ENCODE measurements at places on chromosomes 1 and 21.

DNA sequence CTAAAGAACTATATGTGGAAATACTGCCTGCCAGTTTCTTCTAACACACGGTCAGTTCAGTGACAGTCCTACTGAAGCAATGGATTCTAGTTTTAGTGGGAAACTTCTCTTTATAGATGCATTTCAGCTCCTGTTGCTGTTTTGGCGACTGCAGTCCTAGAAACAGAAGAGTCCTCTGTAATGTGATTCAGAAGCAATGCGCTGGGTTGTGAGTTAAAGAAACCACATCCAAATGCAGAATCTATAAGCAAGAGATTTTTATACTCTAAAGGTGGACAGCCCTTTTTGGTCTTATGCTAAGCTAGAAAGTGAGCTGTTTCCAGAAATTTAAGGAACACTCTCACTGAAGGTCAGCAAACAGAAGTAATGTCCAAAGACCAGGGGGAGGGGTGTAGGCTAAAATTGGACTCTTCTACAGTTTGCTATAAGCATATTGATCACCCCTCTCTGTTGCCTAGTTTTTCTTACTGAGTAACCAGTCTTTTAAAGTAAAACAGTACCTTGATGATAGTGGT is 30.8 kb downstream of the DUSP10 start:
- DNase-seq, result no peak

- DNase-seq, result no peak
Observed at GRCh38 chr1:240465531-240465940, 146.4 kb downstream of the GREM2 start.

DNA sequence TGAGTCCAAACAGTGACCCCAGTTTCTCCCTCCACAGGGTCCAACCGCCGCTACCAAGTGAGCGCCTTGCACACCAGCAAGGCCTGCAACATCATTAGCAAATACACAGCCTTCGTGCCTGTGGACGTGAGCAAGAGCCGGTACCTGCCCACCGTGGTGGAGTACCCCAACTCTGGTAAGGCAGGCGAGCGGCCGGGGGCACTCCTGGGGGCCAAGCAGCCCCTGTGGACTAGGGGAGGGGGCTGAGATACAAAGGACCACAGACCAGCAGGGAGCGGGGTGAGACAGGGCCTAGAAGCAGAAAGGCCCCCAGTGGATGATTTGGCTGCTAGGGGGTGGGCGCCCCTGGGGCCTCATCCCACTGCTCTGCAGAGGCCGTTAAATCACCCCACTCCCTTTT is 54.7 kb downstream of the VWA5B1 start:
- no peak for DNase-seq

- DNase-seq, result no peak
Observed at GRCh38 chr1:202160377-202160940, at the start of gene PTPN7. PTPN7 (minus strand) TSS chr1:202160602; CDS start chr1:202159402, 1,200 bp downstream.

DNA sequence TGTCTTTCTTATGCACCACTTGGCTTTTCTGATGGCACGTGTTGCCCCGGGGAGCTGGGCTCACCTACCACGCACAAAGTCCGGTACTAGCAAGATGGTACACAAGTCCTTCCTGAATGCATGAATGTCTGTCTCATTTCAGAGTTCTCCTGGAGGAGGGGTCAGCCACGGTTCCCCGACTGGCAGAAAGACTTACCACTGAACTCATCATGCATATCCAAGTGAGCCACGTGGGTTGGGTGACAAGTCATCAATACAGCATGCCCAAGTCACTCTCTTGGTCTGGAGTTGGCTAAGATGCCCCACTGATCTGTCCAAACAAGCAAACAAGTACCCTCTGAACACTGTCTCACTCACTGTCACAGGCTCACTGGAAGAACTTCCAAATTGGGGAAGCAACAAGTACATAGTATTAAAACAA is 28.6 kb upstream of the MX1 start:
- no peak for DNase-seq

GRCh38 chr1:5151511-5151910 is 497.1 kb downstream of the AJAP1 start:
- DNase-seq, result no peak

DNA sequence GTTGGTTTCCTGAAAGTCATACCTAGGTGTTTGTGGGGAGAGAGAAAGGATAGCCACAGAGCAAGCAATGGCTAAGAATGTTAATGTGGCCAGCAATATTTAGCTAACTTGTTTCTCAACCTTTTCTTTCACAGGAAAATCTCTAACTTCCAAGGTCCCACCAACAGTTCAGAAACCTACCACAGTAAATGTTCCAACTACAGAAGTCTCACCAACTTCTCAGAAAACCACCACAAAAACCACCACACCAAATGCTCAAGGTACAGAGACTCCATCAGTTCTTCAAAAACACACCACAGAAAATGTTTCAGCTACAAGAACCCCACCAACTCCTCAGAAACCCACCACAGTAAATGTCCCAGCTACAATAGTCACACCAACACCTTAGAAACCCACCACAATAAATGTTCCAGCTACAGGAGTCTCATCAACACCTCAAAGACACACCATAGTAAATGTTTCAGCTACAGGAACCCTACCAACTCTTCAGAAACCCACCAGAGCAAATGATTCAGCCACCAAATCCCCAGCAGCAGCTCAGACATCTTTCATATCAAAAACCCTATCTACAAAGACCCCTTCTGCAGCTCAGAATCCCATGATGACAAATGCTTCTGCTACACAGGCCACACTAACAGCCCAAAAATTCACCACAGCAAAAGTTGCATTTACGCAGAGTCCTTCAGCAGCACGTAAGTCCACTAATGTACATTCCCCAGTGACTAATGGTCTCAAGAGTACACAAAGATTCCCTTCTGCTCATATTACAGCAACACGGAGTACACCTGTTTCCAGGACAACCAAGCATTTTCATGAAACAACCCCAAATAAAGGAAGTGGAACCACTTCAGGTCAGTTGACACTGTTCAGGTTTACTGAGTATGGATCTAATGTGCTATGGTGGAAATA is 15.3 kb downstream of the CD55 start:
- DNase-seq, result peak; percentile 45

- no peak for DNase-seq
Observed at GRCh38 chr1:210373628-210373877, 44.9 kb downstream of the HHAT start.

DNA sequence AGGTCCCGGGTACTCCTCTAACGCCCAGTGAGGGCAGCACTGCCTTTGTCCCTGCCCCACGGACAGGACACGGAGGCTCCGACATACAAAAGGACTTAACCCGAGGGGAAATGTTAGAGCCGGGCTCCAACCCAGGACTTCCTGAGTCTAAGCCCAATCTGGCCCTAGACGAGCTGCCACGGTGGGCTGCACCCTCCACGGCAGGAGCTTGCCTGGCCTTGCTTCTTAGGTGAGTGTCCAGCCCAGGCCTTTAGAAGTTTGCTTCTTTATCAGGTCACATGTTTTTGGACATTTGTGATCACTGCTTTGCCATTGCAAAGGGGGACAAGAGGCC is 11.0 kb upstream of the TMEM200B start:
- no peak for DNase-seq

GRCh38 chr1:54818461-54819194 is 17.5 kb upstream of the TTC22 start:
- no peak for DNase-seq

DNA sequence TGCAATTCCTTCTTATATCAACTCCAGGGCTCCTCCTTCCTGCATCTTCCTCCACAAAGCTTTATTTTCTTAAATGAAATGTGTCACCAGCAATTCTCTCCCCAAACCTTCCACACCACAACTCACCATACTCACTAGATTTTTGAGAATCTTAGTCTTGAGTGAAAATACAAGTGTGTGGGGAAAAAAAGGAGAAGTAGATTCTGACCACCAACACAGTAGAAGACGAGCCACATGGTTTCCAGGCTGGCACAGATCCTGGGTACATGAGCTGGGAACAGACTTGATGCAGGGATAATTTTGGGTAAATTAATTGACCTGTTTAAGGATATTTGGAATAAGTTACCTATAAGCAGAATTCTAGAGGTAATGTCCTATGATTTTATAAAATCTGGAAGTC is 72.8 kb upstream of the KCNJ15 start:
- no peak for DNase-seq

DNA sequence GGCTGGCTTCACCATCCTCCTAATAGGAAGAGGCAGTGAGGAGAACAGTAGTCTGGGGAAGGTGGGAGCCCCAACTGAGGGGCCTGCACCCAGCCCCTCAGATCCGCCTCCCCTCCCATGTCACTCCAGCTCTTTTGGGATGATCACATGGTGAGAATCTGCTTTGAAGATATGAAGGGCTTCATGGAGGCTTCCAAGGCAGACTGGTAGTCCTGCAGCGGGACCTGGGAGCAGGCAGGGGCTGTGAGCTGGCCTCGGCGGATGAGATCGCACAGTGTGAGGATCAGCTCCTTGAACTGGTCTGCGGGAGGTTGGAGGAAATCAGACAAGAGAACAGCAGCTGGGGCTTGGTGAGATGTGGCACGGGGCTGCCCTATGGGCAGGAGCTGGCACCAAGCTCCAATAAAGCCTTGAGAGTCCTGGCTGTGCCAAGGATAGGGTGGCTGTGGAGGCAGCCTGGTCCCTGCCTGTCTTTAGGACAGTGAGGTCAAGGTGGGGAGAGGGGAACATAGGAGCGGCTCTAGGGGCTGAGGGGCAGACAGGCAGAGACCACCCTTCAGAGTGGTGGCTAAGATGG is 12.3 kb upstream of the SRSF4 start:
- DNase-seq, result no peak

- no peak for DNase-seq
Observed at GRCh38 chr1:110630839-110631663, 24.9 kb upstream of the KCNA2 start.

DNA sequence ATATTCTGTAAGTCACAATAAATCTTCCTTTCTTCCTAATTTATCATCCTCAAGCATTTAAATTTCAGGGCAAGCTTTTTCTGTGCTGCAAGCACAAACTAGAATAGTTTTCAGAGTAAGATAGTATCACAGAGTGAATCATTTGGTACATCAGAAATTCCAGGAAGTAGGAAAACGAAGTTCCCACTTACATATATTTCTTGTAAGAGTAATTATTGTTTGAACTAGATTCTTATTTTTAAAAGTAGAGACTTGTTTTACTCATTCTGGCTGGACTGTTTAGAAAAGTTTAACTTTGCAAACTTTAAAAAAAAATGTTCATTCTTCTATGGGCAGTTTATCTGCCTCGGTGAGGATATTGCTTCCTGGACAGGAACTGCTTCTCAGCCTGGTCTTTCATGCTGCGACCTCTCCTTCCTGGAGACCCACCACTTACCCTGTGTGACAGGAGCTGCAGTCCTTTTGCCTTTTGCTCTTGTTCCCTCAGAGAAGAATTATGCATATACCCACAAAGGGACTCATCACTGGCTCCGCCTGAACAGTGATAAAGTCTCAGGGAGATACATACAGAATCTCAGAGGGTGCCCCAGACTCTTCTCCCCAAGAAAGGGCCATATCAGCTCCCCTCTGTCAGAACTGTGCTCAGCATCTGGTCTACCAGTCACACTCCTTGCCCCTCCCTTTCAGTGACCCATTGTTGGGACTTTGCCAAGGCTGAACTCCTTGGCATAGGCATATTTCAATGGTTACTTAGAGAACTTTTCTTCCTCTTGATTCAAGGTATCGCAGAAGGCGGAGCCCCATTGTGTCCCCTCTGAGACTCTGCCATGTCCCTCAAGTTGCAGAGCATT is 102.7 kb upstream of the CD55 start:
- no peak for DNase-seq

- DNase-seq, result no peak
Observed at GRCh38 chr1:110633646-110634030, 27.5 kb upstream of the KCNA2 start.

DNA sequence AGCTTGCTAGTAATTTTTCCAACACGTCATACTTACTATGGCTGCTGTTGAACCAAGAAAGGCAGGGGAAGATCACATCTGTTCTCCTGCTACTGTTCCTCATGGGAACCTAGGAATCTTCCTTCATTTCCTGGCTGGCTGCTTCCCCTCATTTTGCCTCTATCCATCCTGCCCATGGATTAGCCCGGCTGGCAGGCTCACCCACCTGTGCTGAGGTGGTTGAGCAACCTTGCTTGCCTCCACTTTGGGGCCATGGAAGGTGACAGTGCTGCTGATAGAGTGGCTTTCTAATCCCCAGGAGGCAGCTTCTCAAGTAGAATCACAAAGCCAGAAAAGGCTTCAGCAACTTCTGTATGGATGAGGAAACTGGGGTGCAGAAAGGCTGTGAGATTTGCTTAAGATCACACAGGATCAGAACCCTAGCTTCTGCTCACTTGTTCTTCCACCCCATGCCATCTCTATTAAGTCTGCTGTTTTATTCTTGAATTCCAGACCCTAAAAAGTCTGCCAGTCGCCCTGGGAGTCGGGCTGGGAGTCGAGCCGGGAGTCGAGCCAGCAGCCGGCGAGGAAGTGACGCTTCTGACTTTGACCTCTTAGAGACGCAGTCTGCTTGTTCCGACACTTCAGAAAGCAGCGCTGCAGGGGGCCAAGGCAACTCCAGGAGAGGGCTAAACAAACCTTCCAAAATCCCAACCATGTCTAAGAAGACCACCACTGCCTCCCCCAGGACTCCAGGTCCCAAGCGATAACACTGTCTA is 6.2 kb upstream of the BMP8A start:
- no peak for DNase-seq

- DNase-seq, result no peak
Observed at GRCh38 chr21:43295066-43295958, 126.5 kb downstream of the CRYAA start.

DNA sequence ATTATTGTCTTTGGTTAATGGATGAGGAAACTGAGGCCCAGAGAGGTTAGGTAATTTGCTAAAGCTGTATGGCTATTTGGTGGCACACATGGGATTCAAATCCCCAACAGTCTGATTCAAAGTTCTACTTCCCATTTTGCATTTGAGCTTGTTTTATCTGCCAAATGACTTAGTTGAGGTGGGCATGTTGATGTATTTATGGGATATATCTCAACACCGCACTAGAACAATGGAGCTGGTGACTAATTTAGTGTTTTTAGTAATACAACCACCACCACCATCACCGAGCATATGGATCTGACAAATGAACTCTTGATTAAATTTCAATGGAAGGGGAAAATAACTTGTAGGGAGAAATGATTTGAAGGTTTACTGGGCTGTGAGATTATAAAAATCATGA is 26.8 kb downstream of the THEM4 start:
- DNase-seq, result no peak

DNA sequence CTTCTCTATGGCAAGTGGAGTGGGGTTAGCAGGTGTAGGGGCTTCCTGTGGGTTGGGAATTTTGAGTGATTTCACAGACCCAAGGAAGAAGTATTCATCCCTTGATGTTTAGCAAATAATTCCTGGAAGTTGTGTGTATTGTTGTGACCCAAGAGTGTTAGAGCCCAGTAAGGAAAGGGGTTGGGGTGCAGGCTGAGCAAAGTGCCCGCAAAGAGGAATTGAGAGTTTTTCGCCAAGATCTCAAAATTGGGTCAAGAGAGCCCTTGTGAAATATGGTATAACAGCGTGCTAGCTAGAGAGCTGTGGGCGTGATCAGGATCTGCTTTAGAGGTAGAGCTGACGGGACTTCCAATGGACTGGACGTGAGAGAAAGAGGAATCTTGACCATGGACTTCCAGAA is 73.0 kb upstream of the LAPTM5 start:
- DNase-seq, result no peak

DNA sequence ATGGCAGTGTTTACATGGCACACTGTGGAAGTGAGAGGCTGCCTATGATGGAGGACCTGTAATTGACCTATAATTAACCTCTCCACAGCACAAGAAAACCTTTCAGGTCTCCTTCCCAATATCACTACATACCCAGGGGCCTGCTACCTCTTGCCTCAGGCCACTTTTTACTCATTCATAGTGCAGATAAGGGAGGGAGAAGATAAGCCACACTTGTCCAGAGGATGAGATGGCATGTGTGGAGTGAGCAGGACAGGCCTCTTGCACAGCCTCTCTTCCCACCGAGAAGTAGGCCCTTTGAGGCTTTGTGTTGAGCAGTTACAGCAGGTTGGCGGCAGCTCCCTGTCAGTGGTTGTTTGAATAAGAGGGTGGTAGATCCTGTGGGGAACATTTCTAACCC is 31.1 kb upstream of the IKBKE start:
- DNase-seq, result no peak

Data from NCI-H187 treated with DMSO at 0.1 percent for 48 hours (cell line).